ENCODE measurements at places on chromosomes 6 and 20.

GRCh38 chr6:6524951-6525350, 63.6 kb upstream of the LY86 start:
- DNase-seq = no peak

DNA sequence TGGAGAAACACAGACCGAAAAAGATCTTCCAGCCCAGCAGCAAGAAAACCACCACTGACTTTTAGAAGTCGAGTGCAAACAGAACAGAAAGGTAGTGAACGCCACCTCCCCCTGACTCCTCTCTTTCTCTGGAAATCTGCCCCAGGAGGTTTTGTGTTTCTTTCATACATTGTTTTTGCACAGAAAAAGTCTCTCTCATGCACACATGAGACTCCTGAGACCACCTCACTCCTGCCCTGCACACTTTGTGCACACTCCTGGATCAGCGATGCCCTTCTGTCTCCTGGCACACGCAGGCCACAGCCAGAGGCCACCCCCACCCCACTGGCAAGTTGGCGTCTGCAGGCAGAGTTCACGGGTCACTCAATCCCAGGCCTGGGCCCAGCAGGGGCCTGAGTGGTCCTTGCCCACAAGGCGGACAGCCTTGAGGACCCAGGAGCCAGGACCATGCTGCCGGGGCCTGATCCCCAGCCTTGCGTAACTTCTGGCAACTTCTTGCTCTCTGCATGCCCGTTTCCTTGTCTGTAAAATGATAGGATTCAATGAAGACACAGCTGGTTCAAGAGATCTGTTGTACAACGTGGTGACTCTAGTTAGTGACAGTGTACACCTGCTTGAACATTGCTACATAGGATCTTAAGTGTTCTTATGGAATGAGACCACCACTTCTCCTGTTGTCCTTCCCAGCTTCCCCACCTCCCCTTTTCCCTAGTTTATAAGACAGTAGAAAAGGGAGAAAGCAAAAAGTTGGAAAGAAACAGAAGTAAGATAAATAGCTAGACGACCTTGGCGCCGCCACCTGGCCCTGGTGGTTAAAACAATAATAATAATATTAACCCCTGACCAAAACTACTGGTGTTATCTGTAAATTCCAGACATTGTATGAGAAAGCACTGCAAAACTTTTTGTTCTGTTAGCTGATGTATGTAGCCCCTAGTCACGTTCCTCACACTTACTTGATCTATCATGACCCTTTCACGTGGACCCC, 30.2 kb upstream of the CST7 start:
- DNase-seq = no peak

- DNase-seq = no peak
These were observed 1.9 kb downstream of the RBM24 start for GRCh38 chr6:17283074-17283473.

DNA sequence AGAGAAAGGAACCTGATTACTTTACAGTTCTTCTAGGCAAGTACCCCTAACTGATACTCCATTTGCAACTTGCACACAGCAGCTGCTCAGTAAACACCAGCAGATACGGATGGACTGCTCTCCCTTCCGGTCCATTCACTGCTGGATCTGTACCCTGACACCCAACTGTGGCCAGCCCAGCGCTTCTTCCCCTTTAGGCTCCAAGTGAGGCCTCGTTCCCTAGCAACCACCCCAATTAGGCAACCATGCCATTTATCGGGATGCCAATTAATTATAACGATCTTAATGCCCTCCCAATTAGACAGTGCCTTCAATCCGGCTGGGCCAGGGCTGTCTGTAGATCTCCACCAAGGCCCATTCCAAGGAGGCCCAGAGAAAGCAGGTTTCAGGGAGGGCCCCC, 3.2 kb downstream of the SULF2 start:
- DNase-seq = no peak

DNA sequence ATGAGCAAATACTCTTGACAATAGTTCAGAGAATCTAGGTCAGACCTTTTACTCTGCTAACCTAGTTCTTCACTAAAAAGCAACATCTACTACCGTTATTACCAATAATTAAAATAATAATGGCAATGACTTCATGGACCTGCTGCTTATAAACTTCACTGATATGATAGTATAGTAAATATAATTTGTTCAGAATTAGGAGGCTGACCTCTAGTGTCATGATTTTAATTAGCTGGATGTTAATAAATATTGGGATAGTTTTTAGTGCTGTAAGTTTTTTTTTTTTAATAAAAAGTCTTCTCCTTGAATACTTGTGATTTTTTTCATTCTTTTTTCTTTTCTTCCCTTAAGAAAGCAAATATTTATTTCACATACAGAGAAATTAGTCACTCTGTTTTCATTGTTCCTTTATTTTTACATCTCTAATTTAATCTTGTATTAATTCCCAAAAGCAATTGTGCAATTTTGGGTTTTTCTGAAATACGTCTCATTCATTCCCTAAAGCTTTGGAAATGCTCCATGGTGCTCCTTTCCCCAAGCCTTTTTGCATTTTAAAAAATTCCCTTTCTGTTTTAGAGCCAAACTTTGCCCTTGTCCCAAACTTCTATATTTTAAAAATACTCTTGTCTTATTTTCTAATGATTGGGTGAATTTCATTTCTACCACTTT, 46.6 kb upstream of the UST start:
- no peak for DNase-seq
